ENCODE measurements at places on chromosomes 7 and 10.

GRCh38 chr7:43869867-43870240 lies 537 bp upstream of the MRPS24 start:
- no peak for DNase-seq

DNA sequence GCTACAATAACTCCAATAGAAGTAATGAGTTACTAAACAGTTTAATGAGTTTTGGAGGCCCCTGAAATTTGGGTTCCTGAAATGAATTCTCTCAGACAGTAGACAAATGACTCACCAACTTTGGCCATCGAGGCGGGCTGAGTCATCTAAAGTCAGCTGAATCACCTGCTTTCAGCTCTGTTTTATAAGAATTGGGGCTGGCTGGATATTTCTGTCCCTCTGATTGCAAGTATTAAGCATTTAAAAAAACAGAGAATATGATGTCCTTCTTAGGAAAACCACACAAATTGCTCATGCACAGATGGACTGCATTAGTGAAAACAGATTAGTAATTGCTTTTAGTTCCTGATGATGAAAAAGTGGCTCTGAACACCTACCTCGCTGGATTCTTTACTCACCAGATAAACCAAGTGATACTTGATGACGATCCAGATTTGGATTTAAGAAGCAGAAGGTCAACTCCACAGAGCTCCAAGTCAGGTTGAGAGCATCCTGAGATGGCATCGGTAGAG lies 59.1 kb downstream of the ZNF365 start:
- peak; percentile 44 for DNase-seq

GRCh38 chr7:81013083-81013817 lies 94.4 kb upstream of the SEMA3C start:
- DNase-seq: no peak

DNA sequence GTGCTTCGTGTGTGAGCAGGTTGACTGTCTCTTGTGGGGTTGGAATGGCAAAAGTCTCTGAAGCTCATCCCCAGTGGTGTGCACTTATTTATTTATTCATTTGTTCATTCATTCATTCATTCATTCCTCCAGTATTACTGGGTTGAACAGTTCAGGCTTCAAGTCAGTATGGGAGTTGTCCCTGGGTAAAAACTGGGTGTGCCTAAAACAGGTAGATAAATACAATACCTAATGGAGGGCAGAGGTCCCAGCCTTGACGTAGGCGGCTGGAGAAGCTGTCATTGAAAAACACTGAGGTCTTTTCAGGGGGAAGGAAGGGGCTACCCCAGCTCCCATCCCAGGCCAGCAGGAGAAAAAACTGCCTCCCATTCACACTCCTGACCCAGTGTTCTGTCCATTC lies 11.0 kb downstream of the CASP7 start:
- no peak for DNase-seq

GRCh38 chr7:98283127-98283886 lies 1.8 kb downstream of the BRI3 start:
- DNase-seq: no peak

- DNase-seq: no peak
Measured at GRCh38 chr10:535051-535450, 154.4 kb downstream of the DIP2C start.

GRCh38 chr7:142615508-142615907 lies 133.8 kb upstream of the PRSS1 start:
- no peak for DNase-seq

Measured in glomerular endothelial cell (primary cell).